ENCODE measurements at places on chromosomes 7 and 10.

DNA sequence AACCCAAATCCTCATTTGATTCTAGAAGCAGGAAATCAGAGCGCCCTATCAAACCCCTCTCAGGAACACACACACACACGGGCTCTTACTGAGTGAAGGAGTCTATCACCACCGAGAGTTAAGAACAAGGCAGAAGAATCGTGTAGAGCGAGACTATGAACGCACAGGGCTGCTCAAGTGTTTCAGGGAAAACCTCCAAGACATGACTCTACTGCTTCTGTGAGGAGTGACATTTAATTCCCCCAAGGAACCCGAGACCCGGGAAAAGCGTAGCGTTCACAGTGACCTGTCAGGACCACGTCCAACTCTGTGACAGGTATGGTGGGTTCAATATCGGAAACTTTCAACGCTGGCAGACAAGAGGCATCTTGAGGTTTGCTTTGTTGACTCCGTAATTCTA, 21.6 kb downstream of the PITRM1 start:
- DNase-seq, result no peak

DNA sequence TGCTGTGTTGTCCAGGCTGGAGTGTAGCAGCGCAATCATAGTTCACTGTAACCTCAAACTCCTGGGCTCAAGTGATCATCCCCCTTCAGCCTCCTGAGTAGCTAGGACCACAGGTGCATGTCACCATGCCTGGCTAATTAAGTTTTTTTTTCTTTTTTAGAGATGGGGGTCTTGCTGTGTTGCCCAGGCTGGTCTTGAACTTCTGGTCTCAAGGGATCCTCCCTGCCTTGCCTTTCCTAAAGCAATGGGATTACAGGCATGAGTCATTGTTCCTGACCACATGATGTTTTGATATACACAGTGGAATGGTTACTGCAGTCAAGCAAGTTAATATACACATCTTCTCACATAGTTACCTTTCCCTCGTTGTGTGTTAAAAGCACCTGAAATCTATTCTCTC, 140.3 kb downstream of the GPR85 start:
- no peak for DNase-seq

DNA sequence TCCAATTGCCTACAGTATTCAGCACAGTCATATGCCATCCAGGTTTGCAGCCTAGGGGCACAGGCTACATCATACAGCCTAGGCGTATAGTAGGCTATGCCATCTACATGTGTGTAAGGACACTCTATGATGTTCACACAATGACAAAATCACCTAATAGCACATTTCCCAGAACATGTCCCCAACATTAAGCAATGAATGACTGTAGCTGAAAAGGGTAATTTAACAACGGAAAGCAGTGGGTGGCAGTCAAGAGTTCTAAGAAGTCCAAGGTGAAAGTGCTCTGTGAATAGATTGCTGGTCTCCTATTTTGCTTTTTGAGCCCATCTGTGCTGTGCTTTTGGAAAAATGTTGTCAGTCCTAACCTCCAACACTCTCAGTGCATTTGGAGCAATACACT, 162.6 kb downstream of the KLF6 start:
- peak; percentile 66 for DNase-seq

- DNase-seq, result no peak
Measured at GRCh38 chr7:35728412-35729060, 33.6 kb upstream of the HERPUD2 start.

- DNase-seq, result no peak
Measured at GRCh38 chr10:45553613-45554012, 119.0 kb downstream of the ZFAND4 start.

DNA sequence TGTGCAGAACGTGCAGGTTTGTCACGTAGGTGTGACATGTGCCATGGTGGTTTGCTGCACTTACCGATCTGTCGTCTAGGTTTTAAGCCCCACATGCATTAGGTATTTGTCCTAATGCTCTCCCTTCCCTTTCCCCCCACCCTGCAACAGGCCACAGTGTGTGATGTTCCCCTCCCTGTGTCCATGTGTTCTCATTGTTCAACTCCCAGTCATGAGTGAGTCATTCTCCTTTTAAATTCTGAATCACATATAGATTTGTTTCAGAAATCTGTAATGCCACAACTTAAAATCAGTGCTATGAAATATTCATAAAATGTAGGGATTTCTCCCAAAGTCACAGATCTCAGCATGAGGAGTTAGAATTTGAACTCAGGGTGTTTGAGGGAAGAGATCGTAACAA, 552.5 kb upstream of the MBL2 start:
- no peak for DNase-seq

GRCh38 chr10:66321723-66322665, 603.8 kb upstream of the LRRTM3 start:
- no peak for DNase-seq

DNA sequence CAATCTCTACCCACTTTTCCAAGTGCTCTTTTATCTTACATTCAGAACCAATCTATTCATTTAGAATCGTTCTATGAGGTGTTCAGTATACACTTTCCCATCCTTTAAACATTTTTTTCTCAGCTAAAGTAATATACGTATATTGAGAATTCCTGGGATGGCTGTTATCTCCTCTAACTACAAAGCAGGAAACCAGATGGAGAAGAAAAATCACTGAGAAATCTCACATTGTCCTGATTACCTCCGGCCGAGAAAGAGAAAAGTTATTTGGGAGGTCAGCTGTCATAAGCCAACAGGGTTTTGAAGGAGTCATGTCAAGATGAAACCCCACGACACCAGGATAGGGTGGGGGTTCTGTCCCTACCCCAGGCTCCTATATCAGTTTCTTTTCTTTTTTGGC, 99.2 kb upstream of the KDM7A start:
- DNase-seq, result no peak

Measured in activated CD4-positive, alpha-beta T cell treated with anti-CD3 and anti-CD28 coated beads, Interleukin-2, Interleukin-6, amounts not matched to agents 100 ng/mL and 50 ng/mL, durations not matched to agents 16 hours and 8 hours (primary cell).